Esophagus squamous epithelium (tissue), 5 donors: ENCODE measurements at places on chromosomes 7 and 10.

GRCh38 chr10:48947690-48948469 lies 8.2 kb upstream of the LRRC18 start:
- peaks cover 3% of the 10 kb centered on the region for H3K4me1 ChIP-seq
- no peak overlapping the region for H3K4me3 ChIP-seq
- H3K27me3 ChIP-seq, result no peaks in the 10 kb centered on the region
- H3K36me3 ChIP-seq, result no peaks in the 10 kb centered on the region
- no peak overlapping the region for H3K27ac ChIP-seq

DNA sequence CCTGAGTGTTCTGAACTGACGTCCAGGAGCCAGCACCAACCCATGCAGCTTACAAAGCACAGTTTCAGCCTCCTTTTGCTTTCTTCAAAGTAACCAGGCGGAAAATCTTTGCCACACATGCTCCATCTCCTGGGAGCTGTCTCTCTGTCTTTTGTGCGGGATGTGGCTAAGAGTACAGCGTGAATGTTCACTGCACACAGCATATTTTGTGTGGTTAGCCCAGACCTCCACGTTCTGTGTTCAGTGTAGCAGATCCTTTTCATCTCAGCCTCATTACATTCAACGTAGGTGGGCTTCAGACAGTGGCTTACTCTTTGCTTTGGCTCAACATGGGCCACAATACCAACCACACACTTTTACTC lies 200.8 kb downstream of the TNS3 start:
- H3K4me1 ChIP-seq, result no peaks in the 10 kb centered on the region
- no peak for DNase-seq
- H3K27me3 ChIP-seq, result peaks cover 44% of the 10 kb centered on the region
- H3K4me3 ChIP-seq, result no peak overlapping the region

DNA sequence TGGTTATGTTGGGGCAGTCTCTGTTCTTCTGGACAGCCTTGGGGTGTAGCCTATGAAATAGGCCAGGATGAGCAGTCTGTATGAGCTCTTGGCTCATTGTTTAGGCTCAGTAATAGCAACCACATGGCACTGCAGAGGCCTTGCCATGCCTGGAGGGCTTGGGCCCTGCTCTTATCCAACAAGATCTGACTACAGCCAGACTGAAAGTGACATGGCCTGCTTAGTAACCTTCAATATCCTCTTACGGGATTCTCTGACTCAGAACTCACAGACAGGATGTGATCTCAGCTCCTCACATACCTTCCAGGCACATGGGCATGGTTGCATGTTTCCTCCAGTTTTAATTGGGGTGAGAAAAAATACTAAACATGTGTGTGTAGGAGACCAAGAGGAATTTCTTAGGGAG lies 289.3 kb downstream of the PTEN start:
- peak overlapping the region; percentile 76 for H3K27ac ChIP-seq
- no peak overlapping the region for H3K4me3 ChIP-seq
- H3K27me3 ChIP-seq, result no peaks in the 10 kb centered on the region

- no peak overlapping the region for H3K4me3 ChIP-seq
- H3K4me1 ChIP-seq, result no peaks in the 10 kb centered on the region
- DNase-seq, result no peak
- H3K27ac ChIP-seq, result no peak overlapping the region
- no peaks in the 10 kb centered on the region for H3K36me3 ChIP-seq
- H3K27me3 ChIP-seq, result no peaks in the 10 kb centered on the region
Measured at GRCh38 chr7:131383417-131384285, 56.0 kb downstream of the MKLN1 start.

DNA sequence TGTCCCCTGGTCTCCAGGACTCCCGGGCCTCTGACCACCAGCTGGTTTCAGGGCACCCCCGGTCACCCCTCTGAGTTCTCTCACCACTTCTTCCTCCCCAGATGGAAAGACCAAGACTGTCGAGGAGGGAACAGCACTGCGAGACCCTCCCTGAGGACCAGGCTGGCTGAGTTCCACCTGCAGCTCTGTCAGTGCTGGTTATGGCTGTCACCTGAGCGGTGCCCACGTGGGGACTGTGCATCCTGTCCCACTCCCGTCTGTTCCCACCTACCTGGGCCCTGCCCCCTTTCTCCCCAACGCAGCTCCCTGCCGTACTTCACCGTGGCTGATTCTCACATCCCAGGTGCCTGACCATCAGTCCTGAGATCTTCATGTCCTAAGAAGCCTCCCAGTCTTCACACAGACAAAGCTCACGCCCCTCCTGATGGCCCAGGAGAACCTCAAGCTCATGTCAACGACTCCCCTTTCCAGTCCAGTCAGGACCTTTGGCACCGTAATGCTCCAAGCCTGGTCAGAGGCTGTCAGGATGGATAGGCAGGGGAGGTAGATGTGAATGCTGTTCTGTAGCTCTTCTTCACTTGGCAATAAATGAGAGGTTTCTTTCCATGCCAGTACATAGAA lies 159.7 kb downstream of the USP6NL start:
- H3K36me3 ChIP-seq, result no peaks in the 10 kb centered on the region
- no peaks in the 10 kb centered on the region for H3K4me1 ChIP-seq
- no peak overlapping the region for H3K27ac ChIP-seq
- no peak overlapping the region for H3K4me3 ChIP-seq

DNA sequence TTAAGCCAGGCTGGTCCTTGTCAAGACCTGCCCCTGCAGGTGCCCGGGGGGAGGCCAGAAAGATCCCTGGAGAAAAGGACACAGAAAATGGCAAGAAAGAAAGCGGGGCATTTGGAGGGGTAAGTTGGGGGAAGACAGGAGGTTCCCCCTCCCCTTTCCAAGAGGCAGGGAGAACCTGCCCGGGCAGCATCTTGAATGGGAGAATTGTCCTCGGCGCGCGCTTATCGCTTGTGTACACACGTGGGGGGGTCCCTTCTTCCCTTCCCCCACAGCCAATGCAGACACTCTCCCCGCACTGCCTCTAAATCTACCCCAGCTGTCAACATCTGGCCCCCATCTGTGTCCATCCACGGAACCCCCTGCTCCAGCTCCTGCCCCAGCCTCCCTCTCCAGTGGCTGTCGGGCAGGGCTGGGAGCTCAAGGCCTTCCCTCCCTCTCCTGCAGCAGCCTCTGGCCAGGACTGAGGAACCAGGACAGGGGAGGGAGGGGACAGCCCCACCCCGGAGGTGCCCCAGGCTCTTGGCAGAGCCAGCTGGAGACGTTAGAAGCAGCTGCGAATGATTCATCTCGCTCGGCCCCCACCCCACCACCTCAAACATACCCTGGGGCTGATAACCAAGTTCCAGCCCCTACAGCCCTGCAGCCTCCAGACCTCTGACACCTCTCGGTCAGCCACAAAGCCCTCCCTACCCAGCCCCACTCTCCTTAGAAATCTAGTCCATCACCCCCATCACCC lies 25.3 kb downstream of the EPHB4 start:
- no peaks in the 10 kb centered on the region for H3K27me3 ChIP-seq
- no peak overlapping the region for H3K4me3 ChIP-seq
- DNase-seq, result no peak

- DNase-seq, result no peak
- H3K4me3 ChIP-seq, result no peak overlapping the region
- no peaks in the 10 kb centered on the region for H3K27me3 ChIP-seq
- H3K4me1 ChIP-seq, result no peaks in the 10 kb centered on the region
- H3K36me3 ChIP-seq, result no peaks in the 10 kb centered on the region
Measured at GRCh38 chr7:150755473-150756099, 18.4 kb downstream of the GIMAP5 start.

DNA sequence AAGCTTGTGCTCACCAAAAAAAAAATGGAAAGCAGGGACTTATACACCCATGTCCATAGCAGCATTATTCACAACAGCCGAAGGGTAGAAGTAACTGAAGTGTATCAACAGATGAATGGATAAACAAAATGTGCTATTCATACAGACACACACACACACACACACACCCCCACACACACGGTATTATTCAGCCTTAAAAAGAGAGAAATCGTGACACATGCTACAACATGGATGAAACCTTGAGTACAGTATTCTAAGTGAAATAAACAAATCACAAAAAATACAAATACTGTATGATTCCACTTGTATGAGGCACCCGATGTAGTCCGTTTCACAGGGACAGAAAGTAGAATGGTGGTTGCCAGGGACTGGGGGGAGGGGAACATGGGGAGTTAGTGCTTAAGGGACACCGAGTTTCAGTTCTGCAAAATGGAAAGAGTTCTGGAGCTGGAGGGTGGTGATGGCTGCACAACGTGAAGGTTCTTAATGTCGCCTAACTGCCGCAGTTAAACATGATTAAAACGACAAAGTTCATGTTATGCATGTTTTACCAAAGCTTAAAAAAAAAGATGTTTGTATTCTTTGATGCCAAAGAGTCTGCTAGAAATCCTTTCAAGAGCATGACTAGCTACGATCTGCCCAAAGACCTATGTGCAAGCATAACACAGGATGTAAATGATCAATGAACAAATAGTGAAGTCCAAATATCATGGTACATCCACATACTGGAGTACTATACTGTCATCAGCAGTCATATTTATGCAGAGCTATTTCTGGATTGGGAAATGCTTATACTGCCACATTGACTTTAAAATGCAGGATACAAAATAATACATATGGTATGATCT lies 7.2 kb downstream of the TNS3 start:
- H3K4me1 ChIP-seq, result peaks cover 46% of the 10 kb centered on the region
- H3K4me3 ChIP-seq, result no peak overlapping the region
- no peak overlapping the region for H3K27ac ChIP-seq

- DNase-seq, result no peak
- peak overlapping the region; percentile 95 for H3K27ac ChIP-seq
- no peaks in the 10 kb centered on the region for H3K27me3 ChIP-seq
- H3K4me3 ChIP-seq, result peak overlapping the region; percentile 96
Measured at GRCh38 chr7:77797734-77798393, 370 bp downstream of the TMEM60 start.

- no peaks in the 10 kb centered on the region for H3K27me3 ChIP-seq
- no peak for DNase-seq
- peak overlapping the region; percentile 79 for H3K27ac ChIP-seq
Measured at GRCh38 chr7:30322271-30323005, 38.0 kb downstream of the ZNRF2 start.

- no peaks in the 10 kb centered on the region for H3K4me1 ChIP-seq
- no peak overlapping the region for H3K27ac ChIP-seq
- DNase-seq, result no peak
- no peaks in the 10 kb centered on the region for H3K36me3 ChIP-seq
- H3K27me3 ChIP-seq, result no peaks in the 10 kb centered on the region
Measured at GRCh38 chr7:70410134-70410750, 721.7 kb upstream of the GALNT17 start.

GRCh38 chr10:133532871-133533270 lies 5.7 kb downstream of the CYP2E1 start:
- H3K27me3 ChIP-seq, result no peaks in the 10 kb centered on the region
- no peak overlapping the region for H3K27ac ChIP-seq
- H3K4me1 ChIP-seq, result peaks cover 10% of the 10 kb centered on the region
- no peaks in the 10 kb centered on the region for H3K36me3 ChIP-seq

- no peaks in the 10 kb centered on the region for H3K36me3 ChIP-seq
- no peak for DNase-seq
- no peak overlapping the region for H3K27ac ChIP-seq
- no peaks in the 10 kb centered on the region for H3K4me1 ChIP-seq
- no peak overlapping the region for H3K4me3 ChIP-seq
- H3K27me3 ChIP-seq, result no peaks in the 10 kb centered on the region
Measured at GRCh38 chr7:105990141-105990540, 27.1 kb downstream of the CDHR3 start.

DNA sequence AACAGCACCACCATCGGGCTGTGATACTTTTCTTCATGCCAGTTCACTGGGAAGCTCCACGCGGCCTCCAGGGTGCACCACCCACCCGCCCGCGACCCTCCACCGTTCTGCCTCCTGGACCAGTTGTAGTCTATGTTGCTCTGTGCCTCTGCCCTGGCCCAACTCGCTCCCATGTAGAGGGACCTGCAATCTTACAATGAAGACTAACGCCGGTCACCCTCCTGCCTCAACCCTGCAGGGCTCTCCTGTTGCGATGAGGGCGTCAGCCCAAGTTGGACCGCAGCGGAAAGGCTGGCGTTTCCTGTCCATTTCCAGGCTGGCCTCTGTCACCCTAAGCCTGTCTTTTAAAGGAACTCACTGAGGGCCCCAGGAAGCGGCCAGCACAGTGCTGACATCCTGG lies 34.9 kb downstream of the IL15RA start:
- DNase-seq, result no peak
- H3K4me1 ChIP-seq, result peaks cover 48% of the 10 kb centered on the region
- H3K27ac ChIP-seq, result peak overlapping the region; percentile 78

DNA sequence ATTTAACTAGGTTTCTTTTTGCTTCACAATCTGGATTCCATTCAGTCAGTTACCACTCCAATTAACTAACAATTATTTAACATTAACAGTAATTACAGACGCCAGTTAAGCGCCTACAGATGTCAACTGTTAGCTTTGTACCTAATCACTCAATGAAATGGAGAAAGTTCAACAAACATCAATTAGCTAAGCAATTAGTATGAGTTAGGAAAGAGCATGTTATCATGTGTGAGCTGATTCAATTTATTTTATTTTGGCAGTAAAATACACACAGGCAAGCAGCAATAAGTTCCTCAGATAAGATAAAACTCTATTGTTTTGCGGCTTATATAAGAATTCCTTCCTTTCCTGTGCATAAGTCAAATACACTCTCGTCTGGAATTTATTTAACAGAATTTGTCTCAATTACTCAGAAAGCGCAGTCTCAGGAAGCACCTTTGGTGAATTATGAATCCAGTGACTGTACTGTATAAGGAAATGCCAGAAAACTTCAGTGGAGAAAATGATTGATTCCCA lies 427.1 kb upstream of the GALNT17 start:
- DNase-seq, result no peak
- H3K27ac ChIP-seq, result no peak overlapping the region
- no peak overlapping the region for H3K4me3 ChIP-seq
- no peaks in the 10 kb centered on the region for H3K27me3 ChIP-seq
- peaks cover 4% of the 10 kb centered on the region for H3K4me1 ChIP-seq

DNA sequence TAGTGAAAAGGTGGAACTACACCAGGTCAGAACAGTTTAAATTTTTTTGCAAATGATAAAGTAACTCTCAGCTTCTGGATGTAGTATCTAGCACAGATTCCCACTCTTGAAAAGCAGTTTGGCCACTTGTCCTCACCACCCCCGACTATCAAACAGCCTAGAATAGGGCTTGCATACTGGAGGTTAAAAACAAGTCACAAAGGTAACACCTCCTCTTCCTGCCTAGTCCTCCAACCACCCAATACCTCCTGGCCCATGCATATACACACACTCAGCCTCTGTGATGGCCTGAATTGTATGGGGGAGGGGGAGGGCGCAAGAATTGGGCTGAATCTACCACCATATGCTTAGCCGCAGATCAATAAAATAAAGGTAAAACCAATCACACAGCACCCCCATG lies 5.7 kb downstream of the SKAP2 start:
- H3K27ac ChIP-seq, result peak overlapping the region; percentile 82
- H3K4me1 ChIP-seq, result peaks cover 4% of the 10 kb centered on the region
- DNase-seq, result no peak

GRCh38 chr7:100374601-100375000 lies 1.3 kb downstream of the PILRA start:
- no peak for DNase-seq
- no peaks in the 10 kb centered on the region for H3K27me3 ChIP-seq
- H3K36me3 ChIP-seq, result no peaks in the 10 kb centered on the region
- H3K4me1 ChIP-seq, result no peaks in the 10 kb centered on the region
- H3K27ac ChIP-seq, result no peak overlapping the region
